ENCODE measurements at places on chromosomes 4 and X.

DNA sequence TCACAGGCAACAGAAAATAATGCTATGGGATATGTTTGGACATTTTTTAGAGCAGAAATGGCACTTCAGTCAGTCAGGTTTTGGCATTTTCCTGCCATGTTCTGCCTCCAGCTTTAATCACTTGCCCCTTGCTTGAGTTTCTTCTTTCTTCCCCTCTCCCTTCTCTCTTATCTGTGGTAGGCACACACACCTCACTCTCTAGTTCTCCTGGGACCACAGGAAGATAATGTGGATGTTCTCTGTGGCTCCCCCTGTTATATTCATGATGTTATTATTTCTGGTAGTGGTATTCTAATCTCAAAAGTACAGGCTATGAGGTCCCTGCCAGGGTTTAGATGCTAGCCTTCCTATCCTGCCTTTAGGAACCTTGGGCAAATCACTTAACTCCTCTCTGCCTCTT, 5.2 kb downstream of the HADH start:
- no peak for DNase-seq

- no peak for DNase-seq
These were observed 17.1 kb downstream of the L1CAM start for GRCh38 chrX:153868576-153869472.

- DNase-seq, result no peak
These were observed 49.0 kb downstream of the HTN1 start for GRCh38 chr4:70099206-70099605.

DNA sequence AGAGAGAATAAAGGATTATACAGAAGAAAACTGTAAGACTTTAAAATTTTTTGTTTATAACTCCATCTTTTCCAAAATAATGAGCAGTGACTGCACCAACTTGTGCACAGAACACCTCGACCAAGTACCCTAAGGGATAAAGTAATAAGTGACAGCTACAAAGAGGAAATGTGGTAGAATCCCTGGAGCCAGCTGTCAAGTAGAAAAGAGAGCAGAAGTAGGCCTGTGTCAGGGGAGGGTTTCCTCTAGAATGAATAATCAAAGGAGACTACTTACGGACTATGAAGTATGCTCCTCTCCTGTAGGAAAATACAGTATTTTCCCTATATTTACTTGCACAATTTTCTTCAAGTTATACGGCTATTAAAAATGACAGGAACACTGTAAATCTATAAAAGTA, 1.2 kb downstream of the EIF1AX start:
- no peak for DNase-seq

GRCh38 chrX:136816975-136817374, 36.2 kb upstream of the ARHGEF6 start:
- DNase-seq, result no peak

DNA sequence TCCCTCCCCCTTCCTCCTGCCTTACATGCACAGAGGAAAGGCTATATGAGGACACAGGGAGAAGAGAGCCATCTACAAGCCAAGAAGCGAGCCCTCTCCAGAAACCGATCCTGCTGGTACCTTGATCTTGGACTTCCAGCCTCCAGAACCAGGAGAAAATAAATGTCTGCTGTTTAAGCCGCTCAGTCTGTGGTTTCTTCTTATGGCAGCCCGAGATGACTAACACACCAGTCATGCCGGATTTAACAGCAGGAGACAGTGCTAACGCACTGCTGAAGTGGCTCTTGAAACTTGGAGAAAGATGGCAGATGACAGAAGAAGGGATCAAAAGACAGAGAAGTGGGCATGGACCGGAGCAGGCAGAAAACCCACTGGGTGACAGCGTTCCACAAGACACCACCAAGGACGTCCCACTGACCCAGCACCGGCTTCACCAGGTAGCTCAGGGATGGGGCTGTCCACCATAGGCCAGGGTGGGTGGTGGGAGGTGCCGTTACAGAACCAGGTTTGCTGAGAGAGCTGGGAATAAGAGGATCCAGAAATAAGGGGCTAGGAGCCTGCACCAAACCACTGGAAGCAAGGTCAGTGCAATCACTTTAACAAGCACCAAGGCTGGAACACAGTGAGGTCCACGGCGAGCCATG, 6.2 kb upstream of the MAN2B2 start:
- no peak for DNase-seq

DNA sequence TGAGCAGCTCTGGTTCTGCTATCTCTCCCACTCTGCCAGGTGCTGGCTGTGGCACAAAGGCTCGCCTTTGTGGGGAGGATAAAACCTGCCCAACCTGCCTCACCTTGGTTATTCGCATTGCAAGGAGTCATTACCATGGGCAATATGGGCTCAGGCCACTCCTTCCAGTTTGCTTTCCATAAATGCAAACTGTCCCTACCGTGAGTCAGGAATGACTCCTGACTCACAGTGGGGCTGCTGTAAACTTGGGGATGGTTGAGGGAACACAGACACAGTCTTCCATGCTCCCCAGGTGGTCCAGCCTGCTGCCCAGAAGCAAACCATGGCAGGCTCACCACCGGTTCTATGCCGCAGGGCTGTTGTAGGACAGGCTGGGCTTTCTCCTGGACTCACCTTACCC, 36.1 kb downstream of the COQ2 start:
- no peak for DNase-seq

DNA sequence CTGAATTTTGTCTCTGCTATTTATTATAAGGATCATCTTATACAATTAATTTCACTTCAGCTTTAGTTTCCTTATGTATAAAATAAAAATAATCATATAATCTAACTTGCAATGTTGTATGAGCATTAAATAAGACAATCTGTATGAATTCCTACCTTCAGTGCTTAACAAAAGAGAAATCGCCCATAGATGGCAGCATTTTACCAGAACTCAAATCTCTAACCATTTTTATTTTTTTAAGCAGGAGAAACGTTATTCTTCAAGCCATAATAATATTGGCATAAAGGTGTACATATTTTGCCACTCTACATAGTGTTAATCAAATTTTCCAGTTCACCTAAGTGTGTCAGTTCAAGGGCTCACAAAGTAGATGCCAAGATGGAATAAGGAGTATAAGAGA, 78.8 kb downstream of the TMEM47 start:
- DNase-seq, result no peak

- no peak for DNase-seq
These were observed 578.8 kb downstream of the ANKRD50 start for GRCh38 chr4:124133753-124134152.

GRCh38 chr4:79253924-79254323, 71.9 kb downstream of the NAA11 start:
- no peak for DNase-seq

Measured in hippocampal formation (tissue), 2 donors.